NCI-H187 (cell line): ENCODE measurements at places on chromosomes 13 and 19.

GRCh38 chr19:55593096-55593772 is 6.1 kb downstream of the FIZ1 start:
- no peak for DNase-seq

DNA sequence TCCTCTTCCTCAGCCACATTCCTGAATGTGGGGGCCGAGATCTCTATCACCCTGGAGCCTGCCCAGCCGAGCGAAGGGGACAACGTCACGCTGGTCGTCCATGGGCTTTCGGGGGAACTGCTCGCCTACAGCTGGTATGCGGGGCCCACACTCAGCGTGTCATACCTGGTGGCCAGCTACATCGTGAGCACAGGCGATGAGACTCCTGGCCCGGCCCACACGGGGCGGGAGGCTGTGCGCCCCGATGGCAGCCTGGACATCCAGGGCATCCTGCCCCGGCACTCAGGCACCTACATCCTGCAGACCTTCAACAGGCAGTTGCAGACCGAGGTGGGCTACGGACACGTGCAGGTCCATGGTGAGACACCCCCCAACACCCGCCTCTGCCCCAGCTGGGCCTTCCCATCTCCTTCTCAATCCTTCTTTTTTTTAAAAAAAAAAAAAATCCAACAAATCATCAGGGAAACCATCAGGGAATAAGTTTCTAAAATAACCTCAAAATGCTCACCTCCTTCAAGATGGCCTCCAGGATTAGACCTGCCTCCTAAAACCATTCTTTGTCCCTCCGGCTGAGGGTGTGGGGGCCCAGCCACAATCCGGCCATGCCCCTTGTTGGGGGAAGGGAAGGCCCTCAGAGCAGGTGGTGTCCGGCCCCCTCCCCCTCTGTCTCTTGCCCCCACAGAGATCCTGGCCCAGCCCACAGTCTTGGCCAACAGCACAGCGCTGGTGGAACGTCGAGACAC is 4.6 kb downstream of the CEACAM16 start:
- DNase-seq = no peak

GRCh38 chr19:44905437-44906160 is at the start of gene APOE:
TSS of gene APOE (plus strand) at chr19:44905796. CDS start at chr19:44906625, 829 bp downstream.
- DNase-seq = no peak

GRCh38 chr19:11949201-11949600 is 15.6 kb upstream of the ZNF763 start:
- no peak for DNase-seq

- DNase-seq = no peak
These were observed at the start of gene LRRC8E for GRCh38 chr19:7888145-7888825. TSS of gene LRRC8E (plus strand) at chr19:7888510. CDS start at chr19:7895604, 7,094 bp downstream.

DNA sequence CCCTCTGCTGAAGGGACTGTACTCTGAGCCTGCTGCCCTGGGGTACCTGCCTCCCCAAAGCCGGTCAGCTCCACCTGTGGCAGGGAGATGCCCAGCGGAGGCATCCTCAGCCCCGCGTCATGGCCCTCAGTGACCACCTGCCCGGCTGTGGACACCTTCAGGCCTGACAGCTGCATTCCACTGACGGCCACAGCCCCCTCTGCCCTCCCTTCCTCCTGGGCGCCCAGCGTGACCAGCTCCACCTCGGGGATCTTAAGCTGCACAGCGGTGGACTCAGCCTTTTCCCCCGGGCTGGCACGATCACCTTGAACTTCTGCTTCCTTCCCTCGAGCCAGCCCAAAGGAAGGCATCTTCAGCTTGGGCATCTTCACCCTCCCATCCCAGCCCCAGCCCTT is 4.8 kb upstream of the HIPK4 start:
- DNase-seq = no peak

GRCh38 chr19:39778763-39779162 is at the start of gene LEUTX:
TSS of gene LEUTX (plus strand) at chr19:39778854. CDS start at chr19:39778921, 67 bp downstream.
- DNase-seq = no peak

DNA sequence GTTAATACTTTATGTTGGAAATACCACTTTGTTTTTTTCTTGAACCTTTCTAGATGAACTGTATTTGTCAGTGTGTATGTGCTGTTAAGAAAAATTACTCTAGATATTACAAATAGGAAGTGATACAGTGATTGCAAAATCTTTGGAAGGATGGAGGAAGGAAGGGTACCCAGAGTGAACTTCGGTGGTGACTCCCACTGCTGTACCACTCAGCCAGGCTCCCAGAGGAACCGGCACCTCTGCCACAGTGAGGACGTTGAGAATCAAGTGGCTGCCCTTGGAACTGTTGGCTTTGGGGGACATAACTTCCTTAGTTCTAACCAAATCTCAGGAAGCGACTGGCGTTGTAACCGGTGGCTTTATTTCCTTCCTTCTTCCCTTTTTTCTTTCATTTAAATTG is 184.7 kb downstream of the PCCA start:
- no peak for DNase-seq

GRCh38 chr19:51274049-51274770 is 23.3 kb downstream of the SIGLECL1 start:
- no peak for DNase-seq

GRCh38 chr19:58476498-58477015 is 405 bp downstream of the ZNF446 start:
- no peak for DNase-seq

- DNase-seq = no peak
These were observed 12.3 kb downstream of the WDFY2 start for GRCh38 chr13:51596541-51596940.

DNA sequence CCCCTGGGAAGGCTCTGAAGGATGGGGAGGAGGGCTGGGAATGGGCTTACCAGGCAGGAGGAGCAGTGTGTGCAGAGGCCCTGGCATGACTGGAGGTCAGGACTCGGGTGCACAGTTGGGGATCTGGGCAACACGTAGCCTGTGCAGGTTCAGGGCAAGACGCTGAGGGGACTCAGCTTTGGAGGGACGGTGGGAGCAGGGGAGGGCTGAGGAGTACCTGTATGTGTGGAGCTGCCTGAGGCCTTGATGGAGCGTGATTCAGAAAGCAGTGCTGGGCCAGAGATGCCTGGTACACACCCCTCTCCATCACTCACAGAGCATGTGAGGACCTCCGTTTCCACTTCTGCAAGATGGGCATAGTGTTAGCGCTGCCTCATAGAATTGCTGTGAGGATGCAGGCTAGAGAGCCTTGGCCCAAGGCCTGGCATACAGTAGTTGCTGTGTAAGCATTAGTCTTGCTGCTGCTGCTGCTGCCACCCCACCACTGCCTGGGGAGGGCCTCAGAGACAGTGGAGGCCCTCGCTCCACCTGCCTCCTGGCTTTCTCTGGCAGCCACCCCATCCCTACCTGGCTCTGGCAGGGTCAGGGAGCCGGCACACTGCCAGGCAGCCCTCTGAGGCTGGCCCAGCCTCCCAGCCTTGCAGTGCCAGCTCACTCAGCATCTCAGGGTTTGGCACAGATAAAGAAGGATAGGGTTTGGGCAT is 2.4 kb downstream of the PAK4 start:
- no peak for DNase-seq

- peak; percentile 14 for DNase-seq
These were observed at the start of gene BTBD2 for GRCh38 chr19:2015608-2015950. TSS of gene BTBD2 (minus strand) at chr19:2015714. CDS start at chr19:2015703, 11 bp downstream.

DNA sequence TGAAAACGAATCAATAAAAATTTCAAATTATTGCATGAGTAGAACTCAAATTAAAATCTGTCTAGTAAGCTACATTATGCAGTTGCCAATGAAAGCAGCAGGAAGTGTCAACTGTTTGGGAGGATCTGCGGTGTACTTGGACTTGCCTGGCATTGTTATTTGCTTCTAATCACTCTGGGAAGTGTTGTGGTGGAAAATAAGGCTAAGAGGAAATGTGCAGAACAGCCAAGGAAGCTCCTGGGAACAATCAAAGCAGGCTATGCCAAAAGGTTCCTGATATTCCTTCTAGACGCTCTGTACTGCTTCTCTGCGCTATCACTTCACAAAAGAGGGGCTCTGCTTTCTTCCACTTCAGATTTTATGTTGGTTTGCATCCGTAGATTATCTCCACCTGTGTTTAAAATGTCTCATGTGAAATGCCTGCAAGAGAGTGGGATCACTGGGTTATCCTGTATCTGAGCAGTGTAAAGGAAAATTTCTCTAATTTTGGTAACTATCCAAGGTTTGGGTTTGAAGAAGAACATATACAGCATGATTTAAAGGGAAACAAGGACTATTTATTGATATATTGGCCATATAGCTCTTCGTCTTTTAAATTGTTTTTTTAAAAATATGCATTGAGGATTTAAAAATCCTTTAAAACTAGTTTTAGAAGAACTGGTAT is 182.7 kb upstream of the CSNK1A1L start:
- no peak for DNase-seq

- DNase-seq = no peak
These were observed 261.1 kb downstream of the TBC1D4 start for GRCh38 chr13:75220861-75221260.

- DNase-seq = no peak
These were observed 180.9 kb downstream of the PCCA start for GRCh38 chr13:100269837-100270236.

GRCh38 chr19:42285541-42285941 is 16.4 kb upstream of the PRR19 start:
- DNase-seq = no peak

DNA sequence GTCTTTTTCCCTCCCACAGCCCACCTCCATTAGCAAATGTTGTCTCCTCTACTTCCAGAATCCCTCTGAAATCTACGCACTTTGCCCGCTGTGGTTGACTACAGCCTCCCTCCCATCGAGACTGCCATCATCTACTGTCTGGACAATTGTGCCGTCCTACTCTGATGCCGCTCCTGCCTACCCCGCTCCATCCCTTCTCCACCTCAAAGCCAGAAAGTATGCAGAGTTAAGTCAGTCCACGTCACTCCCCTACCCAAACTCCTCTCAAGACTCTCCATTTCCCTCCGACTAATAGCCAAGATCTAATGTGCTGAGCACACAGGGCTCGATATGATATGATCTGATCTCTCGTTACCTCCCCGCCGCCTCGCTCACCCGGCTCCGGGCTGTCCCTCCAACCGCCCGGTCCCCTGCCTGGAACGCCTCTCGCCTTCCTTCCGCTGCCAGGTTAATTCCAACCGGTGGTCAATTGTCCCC is 556 bp downstream of the CACTIN start:
- no peak for DNase-seq

DNA sequence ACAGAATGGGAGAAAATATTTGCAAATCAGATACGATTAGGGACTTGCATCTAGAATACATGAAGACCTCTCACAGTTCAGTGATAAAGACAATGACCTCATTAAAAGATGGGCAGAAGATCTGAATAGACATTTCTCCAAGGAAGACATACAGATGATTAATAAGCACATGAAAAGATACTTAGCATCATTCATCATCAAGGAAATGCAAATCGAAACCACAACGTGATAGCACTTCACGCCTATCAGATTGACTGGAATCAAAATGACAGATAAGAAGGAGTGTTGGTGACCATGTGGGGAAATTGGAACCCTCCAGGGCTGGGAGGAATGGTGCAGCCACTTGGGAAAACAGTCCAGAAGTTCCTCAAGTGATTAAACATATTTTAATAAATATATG is 25.8 kb downstream of the CFAP97D2 start:
- DNase-seq = no peak

- DNase-seq = no peak
These were observed 4.0 kb downstream of the P2RY11 start for GRCh38 chr19:10115392-10116084.
